ENCODE measurements at places on chromosomes 7 and 10.

DNA sequence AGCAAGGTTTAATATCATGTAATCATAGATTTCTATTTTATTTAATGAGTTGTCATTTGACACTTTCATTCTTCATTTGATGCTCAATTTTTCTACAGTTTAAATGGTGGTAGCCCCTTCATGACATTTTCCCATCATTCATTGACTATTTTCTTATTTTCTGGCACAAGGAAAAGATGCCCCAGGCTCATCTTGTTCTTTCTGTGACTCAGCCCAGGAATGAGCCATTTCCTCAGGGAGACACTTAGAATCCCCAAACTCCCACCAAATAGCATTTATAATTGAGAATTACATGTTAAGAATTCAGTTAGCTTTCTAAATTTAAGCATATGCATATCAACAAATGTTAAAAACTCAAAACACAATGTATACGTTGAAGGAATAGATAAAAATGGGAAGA, 222.3 kb downstream of the KIF20B start:
- no peak for DNase-seq

DNA sequence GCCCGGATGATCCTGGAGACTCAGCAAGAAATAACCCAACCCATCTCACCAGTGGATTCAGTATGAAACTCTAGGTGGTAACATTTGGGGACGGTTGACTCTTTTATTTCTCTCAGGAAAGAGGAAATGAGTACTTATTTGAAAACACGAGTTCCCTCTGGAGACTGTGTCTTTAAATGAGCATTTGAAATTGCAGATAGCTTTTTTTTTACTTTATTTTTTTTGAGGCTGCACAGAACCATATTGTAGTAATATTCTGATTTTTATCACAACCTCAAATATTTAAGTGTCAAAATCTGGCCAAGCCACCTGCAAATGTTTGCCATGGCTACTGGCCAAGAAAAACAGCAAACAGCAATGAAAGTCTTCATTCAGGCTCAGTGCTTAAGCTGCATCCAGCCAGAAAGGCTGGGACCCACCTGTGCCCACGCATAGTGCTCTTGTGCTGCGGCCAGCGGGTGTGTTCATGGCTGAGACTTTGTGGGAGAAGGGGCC, 160.8 kb downstream of the CREB5 start:
- DNase-seq, result no peak

DNA sequence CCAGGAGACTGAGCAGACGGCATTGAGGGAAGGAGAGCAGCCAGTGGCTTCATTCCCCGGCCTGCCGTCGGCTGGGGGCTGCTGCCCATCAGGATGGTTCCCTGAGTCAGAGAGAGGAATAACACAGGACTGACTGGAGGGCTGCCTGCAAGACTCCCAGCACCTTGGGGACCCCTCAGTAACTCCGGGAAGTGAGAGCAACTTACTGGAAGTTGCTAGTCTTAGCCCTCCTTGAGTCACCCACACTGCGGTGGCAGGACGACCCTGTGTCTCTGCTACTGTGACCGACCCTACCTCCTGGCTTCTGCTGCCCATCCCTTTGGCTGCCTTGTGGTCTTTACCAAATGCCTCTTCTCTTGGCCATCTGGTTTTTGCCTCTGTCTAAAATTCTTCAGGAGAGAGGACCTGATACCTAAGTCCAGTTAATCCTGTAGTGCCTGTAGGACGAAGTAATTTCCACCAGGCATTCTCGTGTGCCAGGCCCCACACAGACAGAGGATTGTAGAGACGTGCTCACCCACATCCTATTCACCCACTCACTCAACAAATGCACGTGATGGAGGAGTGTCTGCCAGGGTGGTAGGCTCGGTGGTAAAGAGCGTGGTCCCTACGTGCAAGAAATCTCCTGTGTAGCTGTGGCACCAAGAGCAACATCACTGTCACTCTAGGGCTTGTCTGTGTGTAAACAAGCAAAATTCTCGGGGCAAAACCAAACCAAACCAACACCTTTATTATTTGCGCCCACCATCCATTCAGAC, 156.5 kb downstream of the PRKCQ start:
- DNase-seq, result no peak

GRCh38 chr7:92648067-92648466, 57.9 kb upstream of the FAM133B start:
- no peak for DNase-seq

GRCh38 chr10:132834891-132835847, 49.2 kb upstream of the NKX6-2 start:
- no peak for DNase-seq

DNA sequence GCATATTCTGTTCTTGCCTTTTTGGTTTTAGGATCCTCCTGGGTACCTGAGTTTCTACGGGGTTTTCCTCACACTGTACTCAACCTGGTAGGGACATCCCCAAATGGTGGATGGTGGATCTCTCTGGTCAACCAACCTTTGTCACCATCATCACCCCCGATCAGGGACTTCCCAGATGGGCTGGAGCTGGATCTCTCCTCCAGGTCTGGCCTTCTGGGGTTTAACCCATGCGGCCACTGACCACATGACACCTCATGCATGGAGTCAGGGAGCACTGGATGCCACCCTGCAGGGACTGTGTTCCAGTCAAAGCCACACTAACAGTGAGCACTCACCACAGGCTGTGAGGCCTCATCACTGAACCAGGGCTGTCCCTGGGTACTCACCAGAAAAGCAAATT, 80.0 kb downstream of the CELF2 start:
- DNase-seq, result no peak
